ENCODE measurements at places on chromosomes 3 and 15.

- no peak for DNase-seq
Measured at GRCh38 chr3:185843126-185843525, 18.3 kb upstream of the IGF2BP2 start.

DNA sequence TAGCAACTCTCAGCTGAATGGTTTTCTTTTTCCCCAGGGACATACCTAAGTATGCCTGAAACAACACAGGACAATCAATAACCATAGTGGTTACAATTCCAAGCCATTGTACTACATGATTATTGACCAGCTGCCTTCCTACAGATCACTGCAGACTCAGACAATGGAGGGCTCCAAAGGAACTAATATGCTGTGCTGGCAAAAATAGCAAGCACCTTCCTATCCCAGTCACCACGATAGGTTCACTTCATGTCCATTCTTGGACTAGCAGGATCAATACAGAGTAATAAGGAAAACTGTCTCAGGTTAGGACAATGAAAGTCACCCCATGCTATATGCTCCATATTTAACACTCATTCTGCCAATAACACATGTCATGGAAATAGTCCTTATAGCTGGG lies 17.5 kb upstream of the TM4SF19 start:
- no peak for DNase-seq

- DNase-seq, result no peak
Measured at GRCh38 chr3:139006051-139006716, at the start of gene PRR23A. Gene PRR23A (minus strand): TSS chr3:139006268. CDS start chr3:139006268, 0 bp downstream.

GRCh38 chr3:122992676-122993075 lies 34.9 kb downstream of the SEMA5B start:
- no peak for DNase-seq

DNA sequence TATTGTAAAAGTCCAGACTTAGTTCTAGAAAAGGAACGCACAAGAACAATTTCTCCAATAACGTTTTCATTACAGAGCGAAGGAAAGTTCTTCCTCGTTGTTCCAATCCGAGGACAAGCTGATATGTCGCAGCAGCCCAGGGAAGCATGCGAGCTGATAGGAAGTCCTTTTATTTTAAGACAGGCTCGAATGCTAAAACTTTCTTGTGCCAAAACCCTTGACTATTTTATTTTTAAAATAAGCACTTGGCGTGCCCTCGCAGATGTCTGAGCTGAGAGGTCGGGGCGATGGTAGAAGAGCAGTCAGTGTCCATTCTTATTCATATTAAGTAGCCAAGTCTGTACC lies 433 bp upstream of the MITF start:
- no peak for DNase-seq

- no peak for DNase-seq
Measured at GRCh38 chr3:43906849-43907507, 216.2 kb downstream of the ABHD5 start.

DNA sequence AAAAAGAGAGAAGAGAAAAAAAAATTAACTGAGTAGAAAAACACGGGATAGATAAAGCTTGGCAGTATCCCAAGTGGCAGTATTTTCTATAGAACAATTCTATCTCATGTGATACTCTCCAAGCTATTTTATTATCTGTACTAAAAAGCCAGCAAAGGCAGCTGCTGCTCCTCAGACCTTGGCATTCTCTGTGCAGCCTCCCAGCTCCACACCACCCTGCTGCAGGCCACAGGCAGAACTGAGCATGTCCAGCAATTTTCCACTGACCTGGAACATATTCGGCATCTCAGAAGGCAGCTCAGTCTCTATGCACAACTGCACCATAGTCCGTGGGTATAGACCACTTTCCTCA lies 1161.4 kb downstream of the IGSF11 start:
- no peak for DNase-seq

GRCh38 chr3:131630807-131631206 lies 128.0 kb upstream of the MRPL3 start:
- no peak for DNase-seq

GRCh38 chr3:71582612-71583565 lies 639 bp downstream of the FOXP1 start:
- peak; percentile 80 for DNase-seq

GRCh38 chr15:61524545-61524944 lies 295.4 kb upstream of the RORA start:
- no peak for DNase-seq

DNA sequence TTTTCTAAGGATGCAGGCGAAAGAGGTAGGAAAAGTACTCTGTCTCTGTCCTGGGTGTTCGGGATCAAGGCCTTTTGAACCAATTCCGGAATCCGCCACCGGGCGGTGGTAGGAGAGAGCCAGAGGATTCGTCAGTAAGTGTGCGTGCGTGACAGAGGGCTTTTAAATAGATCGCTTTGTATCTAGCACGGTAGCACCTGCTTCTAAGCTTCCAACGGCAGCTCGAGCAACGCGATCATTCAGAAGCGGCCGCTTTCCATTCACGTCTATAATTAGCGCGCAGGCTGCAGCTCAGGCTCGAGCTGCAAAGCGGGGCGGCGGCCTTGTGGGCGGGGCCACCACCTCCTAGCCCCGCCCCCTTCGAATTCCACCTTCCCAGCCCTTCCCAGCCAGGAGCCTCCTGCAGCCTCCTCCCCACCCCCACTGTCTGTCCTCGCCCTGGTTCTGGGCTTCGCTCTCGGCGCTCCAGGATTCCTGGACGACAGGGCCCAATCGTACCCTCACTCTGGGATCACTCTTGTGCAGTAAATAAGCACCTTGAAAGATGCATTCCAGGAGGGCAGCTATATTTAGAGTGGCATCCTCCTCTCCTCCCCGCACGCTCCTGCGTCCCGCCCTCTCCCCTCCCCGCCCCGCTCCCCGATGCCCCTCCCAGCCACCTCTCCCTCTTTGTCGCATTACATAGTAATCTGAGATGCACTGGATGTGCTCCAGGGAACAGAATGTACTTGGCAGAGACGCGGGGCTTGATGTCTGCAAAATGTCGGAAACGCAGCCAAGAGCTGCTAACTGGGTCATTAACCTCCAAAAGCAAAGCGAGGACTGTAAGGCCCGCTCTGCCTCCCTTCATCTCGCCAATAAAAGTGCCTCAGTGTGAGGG lies 224.1 kb upstream of the TPRG1 start:
- DNase-seq, result peak; percentile 89

GRCh38 chr15:99704444-99704838 lies 28.8 kb downstream of the LYSMD4 start:
- peak; percentile 65 for DNase-seq

GRCh38 chr3:132669256-132669777 lies 9.2 kb downstream of the UBA5 start:
- DNase-seq, result no peak

- DNase-seq, result no peak
Measured at GRCh38 chr3:77868725-77869124, 828.8 kb downstream of the ROBO2 start.

GRCh38 chr3:4688411-4688810 lies 195.3 kb downstream of the ITPR1 start:
- DNase-seq, result no peak

DNA sequence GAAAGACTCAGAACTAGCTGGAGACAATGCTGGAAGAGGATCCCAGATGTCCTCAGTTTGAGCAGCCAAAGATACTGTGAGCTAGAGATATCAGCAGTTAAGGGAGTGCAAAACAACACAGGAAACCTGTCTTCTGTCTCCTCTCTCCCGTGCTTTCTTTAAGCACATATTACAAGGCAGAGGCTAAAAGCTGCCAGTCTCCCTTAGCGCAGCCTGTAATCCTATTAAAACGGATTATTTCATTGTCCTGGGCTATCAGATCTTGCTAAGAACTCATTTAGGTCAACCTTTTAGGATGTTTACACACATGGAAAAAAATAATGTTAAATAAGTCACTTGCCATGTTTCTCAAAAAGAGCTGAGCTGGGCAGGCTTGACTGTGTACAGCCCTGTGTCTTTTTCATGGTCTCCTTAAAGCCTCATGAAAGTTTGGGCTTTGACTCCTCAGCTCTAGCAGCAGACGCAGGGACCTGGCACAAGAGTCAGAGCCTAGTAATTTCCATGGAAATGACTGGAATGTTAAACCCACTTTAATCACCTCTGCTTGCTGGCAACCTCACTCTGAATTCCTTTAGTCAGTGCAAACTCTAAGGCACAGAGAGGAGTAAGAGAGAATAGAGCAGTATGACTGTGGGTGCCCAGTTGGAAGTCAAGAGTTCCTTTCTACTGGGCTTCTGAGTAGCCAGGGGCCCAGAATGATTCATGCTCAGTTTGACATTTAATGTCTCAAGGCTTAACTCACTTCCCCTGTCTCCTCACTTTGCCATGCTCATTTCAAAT lies 491.9 kb downstream of the NTRK3 start:
- DNase-seq, result peak; percentile 59

DNA sequence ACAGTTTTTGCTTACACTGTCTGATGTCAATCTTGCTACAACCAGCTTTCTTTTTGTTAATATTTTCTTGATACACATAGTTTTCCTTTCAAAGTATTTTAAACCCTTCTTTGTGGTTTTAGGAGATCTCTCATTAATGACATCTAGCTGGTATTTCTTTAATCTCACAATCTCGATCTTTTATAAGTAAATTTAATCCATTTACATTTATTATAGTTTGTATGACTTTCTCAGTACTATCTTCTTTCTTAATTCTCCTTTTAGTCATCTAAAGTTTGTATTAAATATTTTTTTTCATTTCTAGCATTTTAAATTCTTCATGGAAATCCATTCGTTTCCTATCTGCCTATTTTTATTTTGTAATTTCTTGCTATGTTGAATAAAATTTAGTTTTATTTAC lies 55.4 kb downstream of the MRPL3 start:
- DNase-seq, result no peak

DNA sequence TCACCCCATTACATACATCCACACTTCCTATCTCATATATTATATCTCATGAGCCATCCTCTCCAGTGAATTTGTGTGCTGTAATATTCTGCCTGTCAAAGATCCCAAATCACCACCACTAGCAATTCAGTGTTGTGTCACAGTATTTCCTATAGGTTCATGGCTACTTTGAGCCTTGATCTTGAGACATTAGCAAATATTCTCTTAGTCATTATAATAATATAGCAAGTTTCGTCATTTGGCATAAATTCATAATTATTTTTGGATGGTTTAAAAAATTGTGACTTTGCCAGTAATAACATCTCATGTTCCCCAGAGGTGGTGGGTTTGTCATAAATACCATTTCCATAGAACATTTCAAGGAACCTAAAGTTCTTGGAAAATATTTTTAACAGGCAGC lies 47.7 kb downstream of the CMSS1 start:
- DNase-seq, result no peak

- no peak for DNase-seq
Measured at GRCh38 chr15:38743147-38743546, 178.5 kb upstream of the RASGRP1 start.

- no peak for DNase-seq
Measured at GRCh38 chr3:10845839-10846656, 30.0 kb downstream of the SLC6A11 start.

DNA sequence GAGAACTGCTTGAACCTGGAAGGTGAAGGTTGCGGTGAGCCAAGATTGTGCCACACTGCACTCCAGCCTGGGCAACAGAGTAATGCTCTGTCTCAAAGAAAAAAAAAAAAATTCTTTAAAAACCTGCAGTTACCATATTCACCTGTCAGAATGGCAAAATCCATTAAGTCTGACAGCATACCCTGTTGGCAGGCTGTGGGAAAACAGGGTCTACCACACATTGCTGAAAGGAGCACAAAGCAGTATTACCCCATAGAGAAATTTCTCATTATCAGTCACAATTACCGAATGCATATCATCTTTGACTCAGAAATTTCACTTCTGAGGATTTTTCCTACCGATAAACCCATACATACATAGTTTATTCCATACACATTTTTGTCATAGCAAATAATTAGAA lies 264.1 kb upstream of the SLCO3A1 start:
- no peak for DNase-seq

GRCh38 chr3:10157031-10157430 lies 7.7 kb upstream of the IRAK2 start:
- DNase-seq, result no peak

DNA sequence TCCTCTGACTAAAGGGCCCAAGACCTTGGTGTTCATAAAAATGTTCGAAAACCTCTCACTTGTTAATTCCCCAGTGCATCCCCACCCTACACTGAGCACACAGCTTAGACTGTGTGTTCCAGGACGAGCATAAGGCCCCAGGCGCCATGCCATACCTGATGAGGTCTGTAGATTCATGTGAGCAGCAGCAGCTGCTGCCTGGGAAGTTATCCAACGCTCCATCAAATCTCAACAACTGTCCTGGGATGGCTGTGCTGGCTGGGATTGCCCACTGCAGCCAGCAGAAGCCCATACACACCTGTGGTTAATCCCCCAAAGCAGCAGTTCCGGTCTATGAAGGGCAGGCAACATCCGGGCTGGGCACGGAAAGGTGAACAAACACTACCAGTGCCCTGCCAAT lies 391.2 kb downstream of the IL20RB start:
- DNase-seq, result no peak

GRCh38 chr3:55000546-55000945 lies 72.7 kb upstream of the LRTM1 start:
- DNase-seq, result no peak

GRCh38 chr3:150623945-150624344 lies 20.8 kb downstream of the SELENOT start:
- DNase-seq, result no peak

- no peak for DNase-seq
Measured at GRCh38 chr3:68378631-68379030, 553.7 kb downstream of the TAFA4 start.

GRCh38 chr15:33068007-33068481 lies 126.5 kb downstream of the FMN1 start:
- no peak for DNase-seq

DNA sequence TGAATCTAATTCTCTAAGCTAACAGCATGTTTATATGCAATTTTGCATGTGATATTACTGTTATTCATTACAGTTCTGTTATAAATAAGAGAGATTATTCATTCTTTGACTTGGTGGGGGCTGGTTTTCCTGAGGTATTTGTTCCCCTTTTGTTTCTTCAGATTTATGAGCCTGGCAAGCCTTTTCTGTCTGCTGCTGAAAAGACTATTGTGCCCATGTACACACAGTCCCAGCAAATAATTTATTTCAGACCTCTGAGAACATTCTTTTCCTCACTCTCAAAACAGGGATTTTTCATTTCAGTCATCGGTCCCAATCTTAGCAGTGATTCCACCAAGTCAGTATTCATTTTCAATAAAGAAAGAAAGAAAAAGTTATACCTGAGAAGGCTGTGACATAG lies 716.8 kb downstream of the NSUN3 start:
- DNase-seq, result no peak

GRCh38 chr3:197428952-197429351 lies 126.8 kb downstream of the BDH1 start:
- DNase-seq, result no peak

DNA sequence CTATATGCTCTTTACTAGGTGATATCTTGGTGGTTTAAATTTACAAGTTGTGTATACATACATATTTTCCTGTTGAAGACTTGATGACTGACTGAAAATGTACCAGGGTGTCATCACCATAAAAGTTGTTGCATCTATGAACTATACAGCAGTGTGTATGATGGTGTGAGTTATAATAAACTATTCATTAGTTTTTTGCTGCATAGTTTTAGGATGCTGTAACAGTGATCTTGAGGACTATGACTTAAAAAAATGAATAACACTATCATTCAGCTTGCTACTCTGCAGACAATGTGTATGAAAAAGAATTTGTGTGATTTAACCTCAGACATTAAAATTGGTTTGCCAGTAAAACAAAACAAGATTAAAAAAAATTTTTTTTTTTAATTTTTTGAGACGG lies 49.0 kb downstream of the UBE2E2 start:
- no peak for DNase-seq

GRCh38 chr3:138009476-138010272 lies at the start of gene CLDN18:
Gene CLDN18 (plus strand): TSS chr3:138010165. CDS start chr3:138010226, 61 bp downstream.
- DNase-seq, result no peak
